ENCODE measurements at places on chromosomes 7 and 10.

- DNase-seq, result no peak
These were observed 24.3 kb downstream of the SEM1 start for GRCh38 chr7:96685353-96685752.

GRCh38 chr7:27053153-27053552 lies 42.6 kb downstream of the HOXA1 start:
- DNase-seq, result no peak

DNA sequence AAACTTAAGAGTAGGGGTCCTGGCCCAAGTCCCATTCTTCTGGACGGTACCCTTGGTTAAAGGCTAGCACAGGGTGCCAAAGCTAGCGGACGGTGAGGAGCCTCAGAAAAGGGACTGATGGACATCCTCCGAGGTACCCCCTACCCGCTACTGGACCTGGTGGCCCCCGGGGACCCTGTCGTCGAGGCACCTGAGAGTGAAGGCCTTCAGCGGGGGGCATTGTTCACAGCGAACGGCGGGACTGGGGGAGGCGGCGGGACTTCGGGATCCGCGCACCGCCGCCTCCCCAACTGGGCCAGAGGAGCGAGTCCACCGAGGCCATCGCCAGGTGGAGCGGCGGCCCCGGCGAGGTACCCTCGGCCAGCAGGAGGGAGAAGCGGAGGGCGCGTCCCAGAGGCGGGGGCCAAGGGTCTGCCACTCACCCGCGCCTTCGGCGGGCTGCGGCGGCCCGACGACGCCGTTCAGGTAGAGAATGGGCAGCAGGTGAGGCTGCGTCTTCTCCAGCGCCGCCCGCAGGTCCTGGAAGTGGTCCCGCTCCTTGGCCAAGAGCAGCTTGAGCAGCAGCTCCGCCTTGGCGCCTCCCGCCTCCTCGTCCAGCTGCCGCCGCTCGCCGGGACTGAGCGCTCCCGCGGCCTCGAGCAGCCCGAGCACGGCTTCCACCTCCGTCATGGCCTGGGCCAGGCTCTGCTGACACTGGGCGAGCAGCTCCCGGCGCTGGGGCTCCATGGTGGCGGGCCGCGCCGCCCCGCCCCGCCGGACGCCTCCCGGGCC lies 575 bp downstream of the DLG5 start:
- DNase-seq, result no peak

DNA sequence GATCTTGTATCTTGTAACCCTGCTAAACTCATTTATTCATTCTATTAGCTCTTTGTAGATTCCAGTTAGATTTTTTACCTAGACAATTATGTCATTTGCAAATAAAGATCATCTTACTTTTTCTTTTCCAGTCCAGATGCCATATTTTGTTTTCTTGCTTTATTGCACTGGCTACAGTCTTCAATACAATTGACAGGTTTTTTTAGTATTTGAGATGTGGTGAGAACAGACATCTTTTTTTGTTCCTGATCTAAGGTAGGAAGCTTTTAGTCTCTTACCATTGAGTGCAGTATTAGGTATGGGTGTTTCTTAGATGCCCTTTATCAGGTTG lies 12.1 kb downstream of the SPRN start:
- DNase-seq, result no peak

DNA sequence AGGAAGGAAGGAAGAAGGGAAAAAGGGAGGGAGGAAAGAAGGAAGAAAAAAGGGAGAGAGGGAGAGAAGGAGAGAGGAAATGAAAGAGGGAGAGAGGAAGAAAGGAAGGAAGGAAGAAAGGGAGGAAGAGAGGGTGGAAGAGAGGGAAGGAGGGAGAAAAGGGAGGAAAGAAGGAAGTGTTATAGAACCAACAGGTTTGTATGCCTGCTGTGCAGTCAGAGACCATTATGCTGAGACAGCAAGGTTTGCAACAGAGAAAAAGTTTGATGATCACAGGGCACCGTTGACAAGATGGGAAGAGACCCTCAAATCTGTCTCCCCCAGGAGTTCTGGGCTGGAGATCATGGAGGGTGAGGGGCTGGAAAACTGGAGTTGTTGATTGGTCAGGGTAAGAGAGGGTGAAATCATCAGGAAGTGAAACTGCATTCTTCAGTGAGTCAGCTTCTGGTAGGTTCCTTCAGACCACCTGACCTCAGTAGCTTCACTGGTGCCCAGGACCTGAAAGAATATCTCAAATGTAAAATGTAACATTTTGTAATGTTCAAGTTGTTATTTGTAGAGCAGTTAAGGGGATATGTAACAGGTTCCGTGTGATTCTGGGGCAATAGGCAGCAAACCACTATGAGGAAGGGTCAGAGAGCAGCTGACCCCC lies 76.3 kb downstream of the JCAD start:
- no peak for DNase-seq

DNA sequence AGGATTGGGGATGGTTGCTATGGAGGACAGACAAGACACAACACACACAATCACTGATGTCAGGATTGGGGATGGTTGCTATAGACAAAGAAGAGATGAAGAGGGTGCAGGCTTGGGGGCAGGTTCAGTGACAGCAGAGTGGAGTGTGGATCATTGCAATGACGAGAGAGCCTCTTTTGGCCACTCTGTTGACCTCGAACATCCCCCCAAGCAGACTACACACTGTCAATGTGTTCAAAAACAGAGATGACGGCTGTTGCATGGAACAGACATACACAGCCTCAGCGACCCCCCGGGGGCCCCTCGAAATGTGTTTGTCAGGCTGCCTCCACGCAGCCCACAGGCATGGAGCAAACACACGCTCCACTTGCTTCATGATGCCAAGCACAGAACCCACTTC lies 133.0 kb downstream of the PTPRN2 start:
- DNase-seq, result no peak

GRCh38 chr10:47123716-47124288 lies 176.2 kb upstream of the GDF10 start:
- no peak for DNase-seq

- DNase-seq, result no peak
These were observed 81.7 kb downstream of the CABCOCO1 start for GRCh38 chr10:61744469-61744868.

DNA sequence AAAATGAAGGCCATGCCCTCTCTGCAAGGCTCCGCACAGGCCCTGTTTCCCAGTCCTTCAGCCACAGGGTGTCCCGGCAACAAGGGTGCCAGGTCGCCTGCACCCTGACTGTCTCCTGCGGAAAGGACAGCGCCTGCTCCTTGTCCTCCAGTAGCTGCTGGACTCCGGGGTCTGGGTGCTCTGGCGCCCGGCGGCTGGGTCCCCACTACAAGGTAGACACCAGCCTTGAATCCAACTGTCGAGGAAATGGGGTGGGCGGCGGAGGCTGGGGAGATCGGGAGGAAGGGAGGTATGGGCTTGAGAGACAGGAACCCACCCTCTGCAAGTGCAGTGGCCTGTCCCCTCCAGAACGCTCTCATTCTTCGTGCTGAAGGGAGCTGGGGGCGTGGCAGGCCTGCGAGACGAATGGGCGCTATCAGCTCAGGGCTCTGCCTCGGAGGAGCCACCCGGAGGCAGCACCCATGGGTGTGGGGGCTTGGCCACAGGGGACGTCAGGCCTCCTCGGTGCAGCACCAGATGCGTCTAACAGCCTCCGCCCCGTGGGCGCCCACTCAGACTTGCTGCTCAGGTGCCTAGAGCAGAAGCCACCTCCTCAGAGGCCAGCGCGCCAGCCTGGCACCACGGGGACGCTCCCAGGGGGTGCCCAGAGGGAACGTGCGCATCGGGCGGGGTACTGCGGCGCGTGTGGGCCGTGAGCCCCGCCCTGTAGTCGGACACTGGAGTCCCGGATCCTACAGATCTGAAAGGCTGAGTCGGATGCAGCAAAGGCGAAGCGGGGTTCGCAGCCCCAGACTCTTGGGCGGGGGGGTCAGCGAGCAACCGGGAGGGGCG lies 15.6 kb downstream of the ADAM8 start:
- DNase-seq, result no peak

DNA sequence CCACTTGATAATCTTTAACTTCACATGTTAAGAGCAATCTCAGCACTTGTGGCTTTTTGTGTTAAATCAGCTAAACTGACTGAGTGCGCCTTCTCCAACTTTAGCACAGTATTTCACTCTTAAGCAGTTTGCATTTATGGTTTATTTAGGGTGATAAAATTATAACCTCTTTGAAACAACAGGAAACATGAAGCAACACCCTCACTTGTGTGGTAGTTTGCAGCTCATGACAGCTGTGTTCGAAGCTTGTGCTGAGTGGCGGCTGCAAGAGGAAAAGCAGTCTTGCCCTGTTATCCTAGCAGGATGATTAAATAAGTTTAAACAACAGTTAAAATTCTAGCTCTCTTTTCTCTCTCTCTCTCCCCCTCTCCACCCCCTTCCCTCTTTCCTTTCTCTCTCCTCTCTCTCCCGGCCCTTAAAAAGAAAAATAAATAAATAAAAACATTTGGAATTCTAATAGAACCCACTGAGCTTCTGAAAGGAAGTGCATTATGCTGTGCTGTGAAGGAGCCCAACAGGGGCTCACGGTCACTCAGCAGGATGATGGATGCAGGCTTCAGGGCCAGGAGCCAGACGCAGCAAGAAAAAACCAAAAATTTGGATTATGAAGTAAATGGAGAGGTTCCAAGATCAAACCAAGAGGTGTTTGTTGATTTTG lies 25.2 kb downstream of the OGDH start:
- no peak for DNase-seq

DNA sequence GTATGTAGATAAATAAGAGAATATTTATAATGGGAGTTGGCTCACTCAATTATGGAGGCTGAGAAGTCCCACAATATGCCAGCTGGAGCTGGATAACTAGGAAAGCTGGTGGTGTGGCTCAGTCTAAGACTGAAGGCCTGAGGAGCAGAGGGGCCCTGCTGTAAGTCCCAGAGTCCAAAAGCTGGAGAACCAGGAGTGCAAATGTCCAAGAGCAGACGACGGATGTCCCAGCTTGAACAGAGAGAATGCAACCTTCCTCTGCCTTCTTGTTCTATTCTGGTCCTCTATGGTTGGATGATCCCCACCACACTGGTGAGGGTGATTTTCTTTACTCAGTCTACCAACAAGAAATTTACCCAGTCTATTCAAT lies 13.2 kb downstream of the IL2RA start:
- no peak for DNase-seq

DNA sequence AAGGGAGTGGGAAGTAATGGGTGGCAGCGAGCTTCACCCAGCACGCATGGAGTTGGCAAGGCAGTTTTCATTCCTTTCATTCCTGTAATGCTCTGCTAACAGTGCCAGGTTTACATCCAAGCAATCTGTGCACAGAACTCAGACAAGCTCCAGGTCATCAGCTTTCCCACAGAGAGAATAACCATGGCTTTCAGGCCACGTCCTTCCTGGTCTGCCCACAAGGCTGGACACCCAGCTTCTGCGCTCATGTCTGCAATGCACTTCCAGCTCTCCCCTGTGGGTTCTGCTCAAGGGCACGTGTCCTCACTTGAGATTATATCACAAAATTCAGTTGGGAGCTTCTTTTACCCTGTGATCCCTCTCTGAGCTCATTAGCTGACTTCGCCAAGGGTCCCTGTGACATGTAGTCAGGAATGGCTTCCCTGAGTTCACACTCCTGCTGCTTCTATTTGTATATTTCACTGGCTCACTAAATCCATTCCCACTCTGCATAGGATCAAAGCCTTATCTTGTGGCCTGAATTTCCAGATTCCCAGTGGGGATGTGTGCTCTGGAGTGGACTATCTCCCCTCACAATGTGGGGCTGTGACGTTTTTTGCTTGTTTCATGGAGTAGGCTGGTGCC lies 18.6 kb downstream of the AKR1C2 start:
- no peak for DNase-seq

- DNase-seq, result no peak
These were observed 77.7 kb downstream of the GRID1 start for GRCh38 chr10:86288695-86289576.

DNA sequence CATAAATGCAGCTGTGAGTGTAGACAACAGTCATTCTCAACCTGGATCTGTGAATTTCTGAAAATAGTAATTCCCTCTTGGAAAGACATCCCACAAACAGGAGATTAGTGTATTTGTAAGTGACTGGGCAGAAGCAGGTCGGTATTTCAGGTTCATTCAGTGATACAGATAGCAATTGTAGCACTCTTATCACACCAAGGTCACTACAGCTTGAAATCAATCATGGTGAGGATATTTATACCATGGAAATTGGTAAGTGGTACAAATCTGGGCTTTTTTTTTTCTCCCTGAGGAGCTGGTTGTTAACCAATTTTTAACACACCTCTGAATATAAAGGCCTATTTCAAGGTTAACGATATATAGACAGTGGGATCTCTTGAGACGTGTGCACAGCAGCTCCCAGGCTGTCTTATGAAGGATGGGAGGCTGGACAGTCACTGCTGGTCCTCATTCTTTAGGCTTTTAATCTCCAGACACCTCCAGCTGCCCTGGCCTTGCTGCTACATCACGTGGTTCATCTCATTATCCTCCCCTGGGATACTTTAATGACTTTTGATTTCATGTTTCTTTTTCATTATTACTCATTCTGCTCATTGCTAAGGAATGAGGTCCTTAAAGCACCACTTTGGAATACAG lies 87.1 kb downstream of the ITGA8 start:
- no peak for DNase-seq

- DNase-seq, result no peak
These were observed 980 bp downstream of the ADAM8 start for GRCh38 chr10:133275684-133276092.

DNA sequence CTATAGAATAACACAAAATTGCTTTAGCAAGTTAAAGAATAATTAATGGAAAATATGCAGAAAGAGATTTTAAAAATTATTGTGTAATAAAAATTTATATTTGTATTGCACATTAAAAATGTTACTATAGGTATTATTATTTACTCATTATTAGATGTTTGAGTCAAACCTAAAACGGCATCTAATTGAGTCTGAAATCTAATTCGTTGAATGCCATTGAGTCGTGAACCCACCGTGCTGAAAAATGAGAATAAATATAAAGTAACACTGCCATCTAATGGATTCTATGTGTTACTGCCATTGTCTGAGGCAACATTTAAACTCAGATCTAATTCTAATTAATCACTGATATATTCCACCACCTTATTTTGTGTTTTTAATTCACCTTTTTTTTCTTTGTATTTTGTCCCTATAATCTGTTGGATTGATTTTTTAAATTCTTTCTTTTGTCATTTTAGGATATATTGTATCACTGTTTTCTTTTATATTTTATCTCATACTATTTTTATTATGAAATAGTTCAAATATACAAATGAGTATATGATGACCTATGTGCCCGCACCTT lies 62.2 kb downstream of the SAMD9 start:
- no peak for DNase-seq

DNA sequence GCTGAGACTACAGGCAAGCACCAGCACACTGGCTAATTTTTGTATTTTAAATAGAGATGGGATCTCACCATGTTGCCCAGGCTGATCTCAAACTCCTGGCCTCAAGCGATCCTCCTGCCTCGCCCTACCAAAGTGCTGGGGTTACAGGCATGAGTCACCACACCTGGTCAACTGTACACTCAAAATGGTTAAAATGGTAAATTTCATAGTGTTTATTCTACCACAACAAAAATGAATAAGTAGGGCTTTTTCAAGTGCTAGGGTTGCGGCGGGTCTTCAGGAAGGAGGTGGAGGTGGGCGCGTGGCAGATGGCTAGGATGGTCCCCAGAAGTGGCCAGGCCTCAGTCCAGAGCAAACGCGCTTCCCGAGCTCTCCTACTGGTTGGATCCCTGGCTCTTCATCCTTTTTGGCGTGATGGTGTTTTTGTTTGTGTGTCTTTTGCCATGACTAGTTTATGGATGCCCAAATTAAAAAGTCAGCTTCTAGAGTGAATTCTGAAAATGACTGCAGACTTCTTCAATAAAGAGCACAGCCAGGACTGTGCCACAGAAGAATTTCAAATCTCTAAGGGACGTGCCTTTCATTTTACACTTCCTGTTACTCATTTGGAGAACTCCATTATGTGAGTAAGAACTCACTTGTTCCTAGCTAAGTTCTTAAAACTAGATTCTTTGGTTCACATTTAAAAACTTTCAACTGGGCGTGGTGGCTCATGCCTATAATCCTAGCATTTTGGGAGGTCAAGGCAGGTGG lies 73.9 kb downstream of the TMEM130 start:
- DNase-seq, result no peak
